Caki2 (cell line): ENCODE measurements at places on chromosomes 7 and 10. TPM values are rescaled to one million over a fixed set of nuclear protein-coding genes. Genes with fewer than 3 reads are reported as not detected.

The ELN gene
- total RNA-seq = 0.27 TPM in 1 of 2 replicates, not detected in the other

- no peak for DNase-seq
Observed at GRCh38 chr7:124130-124949, 68.0 kb upstream of the FAM20C start.

GRCh38 chr10:33376476-33376875 is 42.0 kb upstream of the NRP1 start:
- DNase-seq = no peak

DNA sequence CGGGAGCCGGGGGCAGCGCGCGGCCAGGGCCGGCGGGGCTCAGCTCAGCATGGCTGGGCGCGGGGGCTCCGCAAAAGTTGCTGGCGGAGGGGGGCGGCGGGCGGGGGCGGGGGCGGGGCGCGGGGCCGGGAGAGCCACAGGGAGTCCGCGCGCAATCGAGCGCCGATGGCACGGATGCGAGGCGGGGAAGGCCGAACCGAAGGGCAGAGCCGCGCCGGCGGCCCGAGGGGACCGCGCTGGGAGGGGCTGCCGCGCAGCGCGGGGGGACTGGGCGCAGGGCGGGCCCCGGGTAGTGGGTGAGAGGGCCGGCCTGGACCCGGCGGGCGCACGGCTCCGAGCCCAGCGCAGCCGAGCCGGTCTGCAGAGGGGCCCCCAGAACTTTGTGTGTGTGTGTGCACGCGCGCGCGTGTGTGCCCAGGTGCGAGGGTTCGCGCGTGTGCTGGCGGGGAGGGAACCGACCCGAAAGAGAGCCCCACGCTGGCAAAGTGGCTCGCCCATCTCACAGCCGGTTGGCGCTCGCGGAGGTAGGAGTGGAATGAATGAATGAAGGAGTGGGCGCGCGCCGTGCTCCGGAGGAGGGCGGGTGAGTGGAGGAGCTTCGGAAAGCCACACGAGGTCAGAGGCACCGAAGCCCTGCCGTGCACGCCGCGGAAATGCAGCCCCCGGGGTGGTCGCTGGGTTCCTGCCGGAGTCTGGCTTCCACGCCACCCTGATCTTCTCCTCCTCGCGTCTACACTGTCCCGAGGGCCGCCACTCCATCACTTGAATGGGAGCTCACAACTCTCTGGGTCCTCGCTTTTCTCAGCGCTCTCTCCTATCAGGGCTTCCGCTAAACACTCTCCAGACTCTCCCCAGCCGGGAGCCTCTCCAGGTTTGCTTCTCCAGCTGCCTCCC is at the start of gene HIPK2:
TSS of gene HIPK2 (minus strand) at position 51 of the 894 bp plus-strand sequence. CDS start 375 bp downstream, outside the sequence.
- DNase-seq = peak; percentile 68

The IL6 gene
- 2.0 and 6.4 TPM in 2 replicates for total RNA-seq

The SRRT gene
- total RNA-seq = 72.5 and 75.8 TPM in 2 replicates

GRCh38 chr7:154785898-154786297 is 217.0 kb downstream of the PAXIP1 start:
- DNase-seq = no peak

The ETV1 gene
- total RNA-seq = 2.5 and 8.4 TPM in 2 replicates

DNA sequence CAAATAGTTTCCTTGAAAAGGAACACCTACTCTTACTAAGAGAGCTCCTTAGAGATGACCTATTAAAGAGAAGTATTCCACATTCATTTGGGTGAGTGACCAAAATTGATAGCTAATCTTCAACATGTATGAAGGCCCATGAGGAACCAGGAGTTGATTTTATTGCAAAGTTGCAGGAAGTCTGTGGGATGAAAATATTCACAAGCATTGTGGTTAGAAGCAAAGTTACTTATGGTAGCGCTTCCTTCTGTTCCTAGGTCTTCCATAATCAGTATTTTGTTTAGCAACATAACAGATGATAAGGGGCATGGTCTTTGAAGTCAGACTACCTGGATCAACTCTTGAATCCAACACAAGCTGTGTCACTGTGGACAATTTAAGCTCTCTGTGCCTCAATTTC is 164.5 kb downstream of the DGKB start:
- DNase-seq = no peak

- no peak for DNase-seq
Observed at GRCh38 chr7:52211930-52212329, 823.5 kb upstream of the POM121L12 start.

- no peak for DNase-seq
Observed at GRCh38 chr7:151381098-151381347, 28.8 kb downstream of the WDR86 start.

The ABLIM1 gene
- 2.2 and 2.6 TPM in 2 replicates for total RNA-seq

GRCh38 chr7:77684030-77684429 is 12.2 kb upstream of the RSBN1L start:
- no peak for DNase-seq

DNA sequence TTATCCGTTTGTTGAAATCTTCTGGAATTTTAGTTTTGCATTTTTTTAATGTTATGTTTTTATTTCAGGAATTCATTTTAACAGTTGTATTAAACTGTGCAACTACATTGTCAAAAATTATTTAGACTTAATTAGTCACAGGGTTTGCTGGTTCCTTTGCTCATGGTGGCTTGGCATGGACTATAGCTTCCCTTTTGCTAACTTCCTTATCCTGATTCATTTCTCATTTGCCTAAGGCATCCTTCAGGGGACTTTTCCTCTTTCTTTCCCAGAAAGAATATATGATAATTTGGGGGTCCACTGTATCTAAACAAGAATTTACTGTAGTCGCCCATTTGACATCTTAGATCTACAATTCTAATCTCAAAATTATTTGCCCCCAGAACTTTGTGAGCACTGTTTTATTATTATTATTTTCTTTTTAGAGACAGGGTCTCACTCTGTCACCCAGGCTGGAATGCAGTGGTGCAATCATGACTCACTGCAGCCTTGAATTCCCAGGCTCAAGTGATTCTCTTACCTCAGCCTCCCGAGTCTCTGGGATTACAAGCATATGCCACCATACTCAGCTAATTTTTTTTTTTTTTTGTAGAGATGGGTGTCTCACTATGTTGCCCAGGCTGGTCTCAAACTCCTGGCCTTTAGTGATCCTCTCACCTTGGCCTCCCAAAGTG is 13.9 kb downstream of the FIGNL1 start:
- DNase-seq = peak; percentile 11

- DNase-seq = peak; percentile 85
Observed at GRCh38 chr7:32616625-32617024, 121.3 kb downstream of the AVL9 start.

GRCh38 chr10:88200312-88201032 is 337.0 kb downstream of the PTEN start:
- DNase-seq = no peak

The GOLGA7B gene
- 5.1 and 5.4 TPM in 2 replicates for total RNA-seq

The MRPL43 gene
- total RNA-seq = 123 and 128 TPM in 2 replicates

DNA sequence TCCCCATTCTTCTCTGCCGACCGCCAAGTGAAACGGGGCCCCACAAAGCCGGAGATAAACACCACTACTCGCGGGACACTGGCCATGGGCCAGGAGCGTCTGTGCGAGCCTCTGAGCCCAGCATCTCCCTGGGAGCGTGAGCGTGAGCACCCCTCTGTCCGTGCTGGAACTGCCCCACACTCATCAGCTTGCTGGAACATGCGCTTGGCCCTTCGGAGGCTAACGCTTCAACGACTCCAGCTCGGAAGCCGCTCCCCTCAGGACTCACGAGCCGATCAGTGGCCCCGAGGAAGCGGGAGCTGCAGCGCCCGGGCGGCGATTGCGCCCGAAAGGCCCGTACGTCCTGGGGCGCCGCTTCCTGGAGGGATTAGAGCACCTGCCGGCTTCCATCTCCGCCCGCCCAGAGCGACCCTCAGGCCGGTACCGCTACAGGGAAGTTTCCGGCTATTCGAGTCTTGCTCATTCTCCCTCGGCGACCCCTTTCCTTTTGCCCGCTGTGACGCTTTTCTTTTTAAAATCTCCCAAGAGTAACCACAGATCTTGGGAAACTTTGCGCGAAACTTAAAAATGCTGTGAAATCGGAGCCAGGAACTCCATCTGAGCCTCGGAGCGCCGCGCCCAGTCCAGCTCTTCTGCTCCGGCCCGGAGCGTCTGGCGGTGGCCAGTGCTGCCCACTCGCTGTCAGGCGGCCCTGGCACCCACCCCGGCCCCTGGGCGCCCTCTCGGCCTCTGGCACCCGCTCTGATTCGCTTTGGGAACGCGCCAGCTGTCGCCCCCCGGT is 1.0 kb downstream of the TLL2 start:
- no peak for DNase-seq

DNA sequence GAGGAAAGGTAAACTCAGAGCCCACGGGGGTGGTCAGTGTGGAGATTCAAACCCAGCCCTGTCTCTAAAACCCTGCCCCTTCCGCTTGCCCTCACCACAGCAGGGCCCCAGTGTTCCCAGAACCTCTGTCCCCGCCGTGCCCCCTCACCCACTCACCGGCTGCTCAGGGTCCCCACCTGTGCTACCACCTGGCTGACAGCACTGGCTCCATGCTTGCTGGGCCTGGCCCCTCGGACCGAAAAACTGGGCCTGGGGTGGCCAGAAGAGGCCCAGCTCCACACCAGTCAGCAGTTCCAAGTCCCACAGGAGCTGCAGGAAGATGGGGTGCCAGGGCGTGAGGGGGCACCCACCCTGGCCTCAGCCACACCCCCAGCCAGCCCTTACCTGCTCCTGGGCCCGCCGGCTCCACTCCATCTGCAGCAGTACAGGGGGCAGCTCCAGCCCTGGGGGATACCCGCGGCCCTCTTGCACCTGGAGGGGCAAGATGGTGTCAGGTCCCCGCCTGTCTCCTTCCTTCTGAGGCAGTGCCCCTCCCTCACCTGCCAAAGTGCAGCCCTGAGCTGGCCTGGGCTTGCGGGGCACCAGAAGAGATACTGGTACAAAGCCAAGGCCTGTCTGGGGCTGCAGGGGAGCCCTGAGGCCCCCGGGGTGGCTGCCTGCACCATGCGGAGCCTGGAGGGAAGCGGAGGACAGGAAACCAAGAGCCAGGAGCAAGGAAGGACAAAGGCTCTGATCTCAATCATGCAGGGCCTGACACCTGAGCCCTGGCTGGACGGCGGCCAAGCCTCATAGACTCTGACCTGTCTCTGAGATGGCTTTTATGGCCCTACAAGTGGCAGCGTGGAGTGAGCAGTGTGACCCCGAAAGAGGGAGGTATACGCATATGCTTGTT is 11.7 kb downstream of the ATP6V1F start:
- no peak for DNase-seq

The CHRM2 gene
- not detected in 2 replicates for total RNA-seq

DNA sequence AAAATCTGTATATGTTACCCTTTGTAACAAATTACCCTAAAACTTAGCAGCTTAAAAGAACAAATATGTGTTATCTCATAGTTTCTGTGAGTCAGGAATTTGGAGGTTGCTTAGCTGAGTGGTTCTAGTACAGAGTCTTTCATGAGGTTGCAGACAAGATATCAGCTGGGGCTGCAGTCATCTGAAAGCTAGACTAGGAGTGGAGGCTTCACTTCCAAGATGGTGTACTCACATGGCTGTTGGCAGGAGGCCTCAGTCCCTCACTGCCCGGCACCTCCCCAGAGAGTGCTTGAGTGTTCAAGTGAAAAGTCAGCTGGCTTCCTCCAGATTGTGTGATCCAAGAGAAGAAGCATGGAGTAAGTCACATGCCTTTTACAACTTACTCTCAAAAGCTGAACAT is 16.9 kb upstream of the GGCT start:
- no peak for DNase-seq

DNA sequence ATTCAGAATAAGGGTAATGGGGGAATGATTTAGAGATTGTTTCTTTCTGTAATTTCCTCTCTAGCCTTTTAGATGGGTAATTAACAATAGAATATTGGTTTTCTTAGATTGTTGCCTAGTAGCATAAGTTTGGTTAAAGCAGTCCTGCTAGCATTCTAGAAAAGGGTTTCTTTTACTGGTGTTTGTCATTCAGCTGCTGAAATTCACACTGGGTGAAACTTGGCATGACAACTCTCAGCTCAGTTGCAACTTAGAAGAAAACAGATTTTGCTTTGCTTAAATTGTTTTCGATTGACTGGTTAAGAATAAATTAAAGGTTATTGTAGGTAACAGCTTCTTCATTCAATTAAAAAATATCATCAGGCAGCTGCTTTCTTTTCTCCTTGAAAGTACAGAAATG is 25.1 kb upstream of the PDK4 start:
- DNase-seq = no peak

GRCh38 chr10:4426866-4427265 is 399.1 kb upstream of the AKR1E2 start:
- no peak for DNase-seq

GRCh38 chr7:34296663-34297062 is 361.4 kb upstream of the NPSR1 start:
- DNase-seq = no peak

DNA sequence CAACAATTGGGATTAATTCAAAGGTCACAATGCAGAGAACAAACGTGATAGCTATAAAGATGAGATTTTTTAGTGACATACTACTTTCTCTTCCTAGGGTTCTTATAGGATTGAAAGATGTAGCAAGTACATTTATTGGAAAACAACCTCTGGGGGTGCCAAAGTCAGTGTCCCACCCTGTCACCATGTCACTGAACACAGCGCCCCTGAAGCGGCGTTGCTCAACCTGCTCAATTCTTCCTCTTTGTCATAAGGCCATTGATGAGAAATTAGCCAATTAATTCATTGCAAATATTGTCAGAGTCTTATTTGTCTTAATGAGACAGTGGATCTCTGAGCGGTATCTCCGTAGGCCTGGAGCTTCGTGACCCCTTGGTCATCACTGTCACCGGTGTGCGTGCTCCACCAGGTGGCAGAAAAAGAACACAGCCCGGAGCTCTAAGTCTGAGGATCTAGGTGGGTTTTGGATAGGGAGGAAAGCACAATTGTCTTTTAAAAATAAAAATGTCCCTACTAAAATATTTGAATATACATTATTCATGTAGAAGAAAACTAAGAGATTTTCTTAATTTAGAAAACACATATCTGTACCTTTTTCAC is 362.6 kb downstream of the PAXIP1 start:
- DNase-seq = no peak

- no peak for DNase-seq
Observed at GRCh38 chr10:129719889-129720590, 244.0 kb downstream of the EBF3 start.

The SH3PXD2A gene
- 2.8 and 3.1 TPM in 2 replicates for total RNA-seq

GRCh38 chr7:121882731-121883130 is 9.8 kb downstream of the PTPRZ1 start:
- no peak for DNase-seq

DNA sequence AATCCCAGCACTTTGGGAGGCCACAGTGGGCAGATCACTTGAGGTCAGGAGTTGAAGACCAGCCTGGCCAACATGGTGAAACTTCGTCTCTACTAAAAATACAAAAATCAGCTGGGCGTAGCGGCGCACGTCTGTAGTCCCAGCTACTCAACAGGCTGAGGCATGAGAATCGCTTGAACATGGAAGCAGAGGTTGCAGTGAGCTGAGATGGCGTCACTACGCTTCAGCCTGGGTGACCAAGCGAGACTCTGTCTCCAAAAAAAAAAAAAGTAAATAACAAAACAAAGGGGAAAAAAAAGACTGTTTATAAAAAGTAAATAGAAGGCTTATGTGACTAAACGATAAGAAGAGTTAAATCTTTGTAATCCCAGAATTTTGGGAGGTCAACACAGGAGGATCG is 15.0 kb upstream of the DNMBP start:
- DNase-seq = no peak

DNA sequence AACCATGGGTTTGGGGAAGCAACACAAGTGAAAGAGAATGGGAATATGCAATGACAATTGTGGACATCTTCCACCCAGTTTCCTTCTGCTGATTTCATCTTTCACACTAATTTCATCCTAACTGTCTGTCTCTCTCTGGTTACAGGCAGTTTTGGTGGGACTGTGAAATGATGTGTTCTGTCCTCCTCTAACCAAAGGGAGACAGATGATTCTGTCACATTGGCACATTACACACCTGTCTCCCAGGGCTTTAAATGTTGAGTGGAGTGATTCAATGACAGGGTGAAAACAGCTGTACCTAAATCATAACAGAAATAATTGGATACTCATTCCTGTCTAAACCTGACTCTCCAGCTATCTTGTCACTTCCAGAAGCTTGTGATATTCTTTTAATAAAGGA is 60.0 kb downstream of the DGKB start:
- no peak for DNase-seq
